ENCODE measurements at places on chromosomes 3 and 15.

- peak; percentile 97 for DNase-seq
These were observed 137.4 kb downstream of the MBNL1 start for GRCh38 chr3:152405915-152406802.

- DNase-seq: peak; percentile 93
These were observed 19.0 kb upstream of the DLG1 start for GRCh38 chr3:197317250-197317963.

DNA sequence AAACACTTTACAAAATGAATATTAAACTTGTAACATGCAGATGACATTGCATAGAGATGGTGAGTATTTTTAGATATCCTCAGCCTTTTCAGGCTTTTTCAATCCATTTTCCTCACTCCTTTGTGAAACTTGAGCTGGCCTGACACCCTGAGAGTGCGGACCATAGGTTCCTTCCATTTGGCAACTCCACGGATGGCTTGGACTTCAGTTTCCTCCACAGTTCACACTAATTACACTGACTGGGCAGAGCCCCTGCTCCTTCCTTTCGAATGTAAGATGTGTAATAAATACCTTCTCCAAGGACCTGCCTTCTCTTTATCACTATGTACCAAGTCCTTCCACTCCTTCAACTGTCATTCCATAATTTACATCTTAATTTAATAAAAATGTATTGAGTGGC lies 141.7 kb upstream of the LRIG1 start:
- DNase-seq: no peak

DNA sequence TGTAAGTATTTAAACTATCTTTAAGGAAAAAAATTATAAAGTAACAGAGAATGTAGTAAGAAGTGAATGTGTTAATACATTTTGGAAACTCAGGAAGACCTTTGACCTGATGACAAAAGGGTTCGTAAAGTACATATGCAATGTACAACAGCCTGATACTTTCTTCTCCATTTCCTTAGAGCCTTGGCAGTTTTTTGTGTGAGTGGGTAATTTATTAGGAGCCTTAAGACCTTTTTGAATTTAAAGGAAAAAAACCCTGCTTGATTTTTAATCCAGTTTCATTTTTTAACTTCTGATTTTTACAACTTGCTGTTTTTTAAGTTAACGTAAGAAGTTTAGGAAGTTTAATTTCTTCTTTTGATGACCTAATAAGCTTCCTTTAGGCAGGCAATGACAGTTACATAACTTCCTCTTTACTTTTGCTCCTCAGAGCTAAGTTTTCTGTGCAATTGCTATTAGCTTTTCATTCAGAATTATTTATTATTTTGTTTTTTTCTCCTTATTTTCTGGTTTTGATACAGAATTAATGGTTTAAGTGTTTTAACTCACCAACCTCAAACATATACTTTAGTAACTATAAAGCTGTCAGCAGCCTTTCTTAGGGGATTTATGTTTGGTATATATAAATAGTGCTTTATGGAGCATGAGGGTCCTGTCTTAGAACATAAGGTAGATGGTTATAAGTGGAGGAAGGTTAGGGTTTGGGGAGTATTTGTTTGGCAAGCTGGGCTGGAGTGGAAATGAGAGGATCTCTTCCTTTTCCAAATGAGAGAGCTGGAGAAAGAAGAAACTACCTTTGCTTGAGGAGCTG lies 35.2 kb downstream of the ARMC8 start:
- DNase-seq: no peak

DNA sequence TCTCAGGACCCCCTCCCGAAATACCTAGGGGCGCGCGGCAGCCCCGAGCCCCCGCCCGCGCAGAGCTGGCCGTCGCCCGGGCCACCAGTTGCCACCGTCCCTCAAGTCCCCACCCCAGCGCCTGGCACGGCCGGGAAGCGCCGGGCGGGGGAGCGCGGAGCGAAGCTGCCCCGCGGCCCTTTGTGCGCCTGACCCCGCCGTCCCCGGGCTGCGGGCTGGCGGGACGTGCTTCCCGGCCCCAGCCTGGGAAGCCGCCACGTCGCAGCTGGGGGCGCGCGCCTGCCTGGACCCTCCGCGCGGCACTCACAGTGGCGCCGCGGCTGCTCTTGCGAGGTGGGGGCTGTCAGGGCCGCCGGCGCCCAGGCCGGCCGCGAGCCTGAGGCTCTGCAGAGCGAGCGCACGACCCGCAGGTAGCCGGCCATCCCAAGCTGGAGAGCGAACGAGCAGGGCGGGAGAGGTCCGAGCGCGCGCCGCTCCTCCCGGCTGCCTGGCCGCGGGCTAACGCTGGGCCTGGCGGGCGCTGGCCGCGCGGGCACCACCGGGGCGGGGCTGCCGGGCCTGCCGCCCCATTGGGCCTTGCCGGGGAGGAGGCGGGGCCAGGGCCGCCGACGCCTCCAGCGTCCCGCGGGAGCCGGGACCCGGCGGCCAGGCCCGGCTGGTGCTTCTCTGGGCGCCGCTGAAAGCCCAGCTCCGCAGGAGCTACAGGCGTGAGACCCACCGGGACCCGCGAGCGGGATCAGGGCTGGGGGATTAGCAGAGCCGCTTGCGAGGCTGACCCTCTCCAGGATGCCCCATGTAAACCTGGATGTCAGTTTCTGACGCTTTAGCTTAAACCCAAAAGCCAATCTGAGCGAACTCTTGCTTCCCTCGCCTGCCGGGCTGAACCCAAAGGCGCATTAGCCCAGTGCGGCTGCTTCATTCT lies at the start of gene IDH2:
Gene IDH2, minus strand, starts transcription at position 500 of the 922 bp plus-strand sequence. Its CDS starts 78 bp downstream, at position 422.
- DNase-seq: peak; percentile 59

GRCh38 chr3:98513736-98514135 lies 9.0 kb downstream of the CLDND1 start:
- DNase-seq: peak; percentile 12

DNA sequence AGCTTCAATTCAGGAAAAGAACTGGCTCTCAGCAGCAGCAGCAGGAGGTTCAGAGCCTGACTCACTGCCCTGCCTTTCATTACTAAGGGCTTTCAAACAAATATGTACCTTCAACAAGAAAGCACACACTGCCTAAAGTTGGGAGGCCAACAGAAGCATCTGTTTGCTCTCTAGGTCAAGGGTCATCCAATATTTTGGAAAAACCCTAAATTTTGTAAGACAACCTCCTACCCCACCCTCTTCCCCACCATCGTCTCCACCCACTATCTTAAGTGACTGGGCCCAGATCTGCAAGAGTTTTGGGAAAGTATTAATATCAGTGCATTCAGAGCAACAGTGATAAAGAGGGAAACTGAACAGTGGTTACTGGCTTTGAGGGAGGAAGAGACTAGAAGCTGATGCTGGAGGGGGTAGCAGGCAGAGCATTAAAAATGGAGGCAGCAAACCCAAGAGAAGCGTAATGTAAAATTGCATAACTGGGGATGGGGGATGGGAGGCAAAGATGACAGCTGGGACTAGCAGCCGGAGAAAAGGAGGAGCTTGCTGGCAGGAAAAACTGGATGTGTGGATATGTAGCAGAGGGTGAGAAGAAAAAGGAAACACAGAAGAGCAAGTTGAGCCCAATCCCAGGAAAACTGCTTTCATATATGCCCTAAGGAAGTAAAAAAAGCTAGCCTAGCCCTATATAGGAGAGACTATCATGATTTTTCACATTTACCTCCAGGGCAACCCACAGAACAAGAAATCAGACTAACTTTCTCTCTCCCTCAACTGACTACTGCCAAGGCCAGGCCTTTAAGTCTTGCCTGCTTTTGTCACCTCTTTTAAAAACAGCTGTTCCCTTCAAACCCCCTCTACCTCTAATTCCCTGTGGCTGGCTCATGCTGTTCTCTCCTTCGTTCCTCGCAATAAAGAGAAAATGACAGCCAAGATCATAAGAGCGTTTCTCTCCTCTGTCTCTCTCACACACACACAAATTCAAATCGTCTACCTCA lies 31.4 kb downstream of the NPTN start:
- DNase-seq: peak; percentile 67

- DNase-seq: no peak
These were observed 268.2 kb upstream of the LYSMD4 start for GRCh38 chr15:100001405-100001804.

GRCh38 chr15:64443747-64444621 lies 16.4 kb upstream of the ZNF609 start:
- DNase-seq: peak; percentile 95

DNA sequence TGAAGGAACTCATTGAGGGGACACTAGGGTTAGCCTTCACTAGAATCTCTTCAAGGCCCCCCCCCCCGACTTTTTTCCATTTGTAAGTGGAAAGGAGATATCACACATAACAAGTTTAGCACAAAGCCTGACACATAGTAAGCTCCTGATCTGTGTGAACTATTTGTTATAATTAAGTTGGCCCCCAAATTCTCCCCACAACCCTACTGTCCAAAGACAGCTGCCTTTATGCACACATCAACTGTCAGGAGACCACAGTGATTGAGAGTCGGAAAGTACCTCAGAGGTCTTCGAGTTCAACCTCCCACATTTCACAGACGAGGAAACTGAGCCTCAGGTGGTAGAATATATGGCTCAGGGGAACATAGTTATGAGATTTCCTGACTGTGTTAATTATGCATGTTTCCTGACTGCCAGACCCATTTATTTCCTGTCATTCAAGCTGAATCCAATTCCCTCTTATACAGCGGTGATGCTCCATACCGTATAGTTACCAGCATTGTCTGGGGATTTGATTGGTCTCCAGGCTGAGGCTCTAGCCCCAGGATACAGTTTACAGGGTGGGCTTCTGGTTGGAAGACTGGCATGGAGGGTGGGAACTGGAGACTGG lies 227.4 kb upstream of the CMC1 start:
- no peak for DNase-seq

GRCh38 chr3:21435871-21436270 lies 315.1 kb downstream of the ZNF385D start:
- peak; percentile 99 for DNase-seq

GRCh38 chr15:96692826-96693225 lies 362.3 kb downstream of the NR2F2 start:
- DNase-seq: no peak

- no peak for DNase-seq
These were observed 77.2 kb downstream of the TP63 start for GRCh38 chr3:189708375-189708774.

DNA sequence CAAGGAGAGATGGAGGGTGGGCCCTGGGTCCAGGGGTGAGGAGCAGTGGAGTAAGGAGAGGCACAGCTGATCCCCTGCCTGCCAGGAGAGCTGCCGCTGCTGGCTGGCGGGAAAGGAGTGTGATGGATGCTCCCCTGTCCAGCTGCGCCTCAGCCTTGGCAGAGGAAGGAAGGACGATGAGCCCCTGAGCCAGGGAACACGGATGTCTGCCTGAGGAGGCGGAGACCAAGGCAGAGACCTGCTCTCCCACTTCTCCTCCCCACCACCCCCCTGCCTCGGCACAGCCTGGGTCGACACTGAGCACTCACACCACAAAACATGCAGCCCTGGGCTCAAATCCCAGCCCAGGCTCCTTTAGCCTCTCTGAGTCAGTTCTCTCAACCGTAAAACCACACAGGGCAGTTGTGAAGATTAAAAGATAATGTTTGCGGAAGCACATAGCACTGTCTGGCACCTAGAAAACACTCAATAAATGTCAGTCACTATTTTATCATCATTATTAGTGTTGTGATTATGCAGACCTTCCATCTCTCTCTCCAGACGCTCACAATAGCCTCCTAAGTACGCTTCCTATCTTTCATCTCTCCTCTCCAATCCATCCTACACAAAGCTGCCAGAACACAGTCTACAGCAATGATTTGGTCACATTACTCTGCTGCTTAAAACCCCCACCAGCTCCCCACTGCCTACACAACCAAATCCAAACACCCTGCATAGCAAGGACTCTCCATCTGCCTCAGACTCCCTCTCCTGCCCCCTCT lies 52.2 kb downstream of the SEMA5B start:
- peak; percentile 19 for DNase-seq

DNA sequence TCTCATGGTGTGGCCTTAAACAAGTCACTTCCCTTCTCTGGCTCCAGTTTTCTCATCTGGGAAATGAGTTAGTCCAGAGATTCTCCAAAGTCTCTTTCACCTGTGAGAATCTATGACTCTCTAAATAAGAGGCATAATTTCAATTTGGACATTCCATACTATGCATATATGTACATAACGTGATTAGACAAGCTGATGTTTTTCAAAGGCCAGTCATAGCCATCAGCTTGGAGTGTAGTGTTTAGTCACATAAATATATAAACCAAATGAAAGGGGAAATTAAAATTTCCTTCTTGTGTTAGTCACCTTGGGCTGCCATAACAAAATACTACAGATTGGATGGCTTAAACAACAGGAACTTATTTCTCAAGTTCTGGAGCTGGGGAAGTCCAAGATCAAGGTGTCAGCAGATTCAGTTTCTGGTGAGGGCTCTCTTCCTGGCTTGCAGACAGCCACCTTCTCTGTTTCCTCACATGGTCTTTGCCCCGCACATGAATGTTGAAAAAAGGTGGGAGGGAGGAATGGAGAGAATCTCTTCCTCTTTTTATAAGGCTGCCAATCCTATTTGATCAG lies 19.4 kb downstream of the TMEM41A start:
- no peak for DNase-seq

DNA sequence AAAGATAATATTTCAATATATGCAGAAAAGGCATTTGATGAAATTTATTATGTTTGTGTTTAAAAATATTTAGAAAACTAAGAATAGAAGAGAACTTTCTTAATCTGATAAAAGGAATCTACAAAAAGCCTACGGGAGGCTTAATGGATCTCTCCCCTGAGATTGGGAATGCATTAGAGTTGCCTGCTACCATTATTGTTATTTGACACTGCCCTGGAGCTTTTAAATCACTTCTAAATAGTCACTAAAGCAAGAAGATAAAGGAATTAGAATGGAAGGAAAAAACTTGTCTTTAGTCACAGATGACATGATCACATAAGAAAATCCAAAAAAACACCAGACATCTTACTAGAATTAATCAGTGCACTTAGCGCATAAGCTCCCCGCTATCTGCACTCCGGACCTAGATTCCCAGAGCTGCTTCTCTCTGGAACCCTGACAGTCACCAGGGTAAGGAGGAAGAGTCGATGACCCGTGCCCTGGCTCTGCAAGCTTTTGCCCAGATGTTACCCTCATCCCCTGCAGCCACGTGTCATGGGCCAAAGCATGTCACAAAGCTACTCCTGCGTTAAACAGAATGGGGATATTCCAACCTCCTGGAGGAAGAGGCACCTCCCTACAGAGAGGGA lies 97.1 kb downstream of the MINAR1 start:
- no peak for DNase-seq

All from bronchial epithelial cell (primary cell).